Neural crest cell (in vitro differentiated cells): ENCODE measurements at places on chromosomes 3 and 15. TPM values are rescaled to one million over a fixed set of nuclear protein-coding genes. Genes with fewer than 3 reads are reported as not detected.

DNA sequence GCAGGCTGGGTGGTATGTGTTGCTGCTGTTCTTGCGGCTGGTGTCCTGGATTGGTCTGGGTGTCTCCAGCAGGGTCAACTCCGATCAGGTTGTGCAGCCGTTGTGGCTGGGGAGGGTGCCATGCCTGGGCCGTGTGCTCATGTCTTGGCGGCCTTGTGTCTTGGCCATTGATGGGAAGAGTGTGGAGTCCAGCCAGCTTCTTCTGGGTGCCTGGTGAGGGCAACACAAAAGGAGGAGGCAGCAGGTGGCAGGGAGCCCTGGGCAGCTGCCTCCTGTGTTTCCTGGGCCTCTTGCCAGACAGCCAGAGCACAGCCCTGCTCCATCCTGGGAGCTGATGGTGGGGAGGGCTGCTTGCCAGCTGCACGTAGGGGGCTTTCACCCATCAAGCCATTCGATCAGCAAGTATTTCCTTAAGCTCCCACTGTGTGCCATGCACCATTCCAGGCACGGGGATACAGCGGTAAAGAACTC, 4.3 kb downstream of the CHAC1 start:
- H3K27ac ChIP-seq, result no peak overlapping the region
- H3K4me1 ChIP-seq, result peaks cover 33% of the 10 kb centered on the region
- no peak for DNase-seq
- H3K36me3 ChIP-seq, result no peaks in the 10 kb centered on the region
- peaks cover 8% of the 10 kb centered on the region for H3K27me3 ChIP-seq

GRCh38 chr15:48671103-48672022, 25.9 kb upstream of the FBN1 start:
- no peak for DNase-seq
- no peaks in the 10 kb centered on the region for H3K27me3 ChIP-seq
- no peaks in the 10 kb centered on the region for H3K36me3 ChIP-seq
- H3K4me1 ChIP-seq, result no peaks in the 10 kb centered on the region
- H3K27ac ChIP-seq, result no peak overlapping the region
- no peak overlapping the region for H3K4me3 ChIP-seq

DNA sequence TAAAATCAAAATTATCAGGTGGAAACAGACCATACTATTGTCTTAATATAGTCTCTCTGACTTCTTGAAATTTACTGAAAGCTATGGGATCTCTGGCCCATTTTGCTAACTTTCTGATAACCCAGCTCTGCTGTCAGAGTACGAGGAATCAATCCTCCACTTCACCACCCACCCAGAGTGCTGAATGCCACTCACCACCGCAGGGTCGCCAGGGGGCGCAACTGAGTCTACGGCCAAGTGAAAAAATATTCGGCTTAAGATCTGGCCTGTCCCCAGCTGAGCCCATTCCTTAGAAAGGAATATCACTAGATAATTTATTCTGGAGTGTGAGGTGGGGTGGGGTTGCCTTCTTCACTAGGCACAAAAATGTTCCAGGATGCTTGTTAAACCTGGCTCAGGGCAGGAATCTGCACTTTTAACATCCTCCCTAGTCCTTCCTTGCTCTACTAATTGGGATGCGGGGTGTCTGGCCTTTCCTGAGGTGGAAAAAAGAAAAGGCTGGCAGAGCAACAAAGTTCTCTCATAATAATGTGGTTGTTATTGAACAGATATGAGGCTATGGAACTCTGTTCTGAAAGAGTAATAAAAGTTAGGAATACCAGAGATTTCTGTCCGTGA, 520.6 kb downstream of the MFSD1 start:
- H3K4me1 ChIP-seq, result peaks cover 14% of the 10 kb centered on the region
- H3K4me3 ChIP-seq, result no peak overlapping the region
- H3K36me3 ChIP-seq, result no peaks in the 10 kb centered on the region
- peak; percentile 59 for DNase-seq
- H3K27me3 ChIP-seq, result no peaks in the 10 kb centered on the region
- no peak overlapping the region for H3K27ac ChIP-seq

Gene GHSR
- total RNA-seq, result not detected in 2 replicates

Gene CKMT1A
- 4.9 and 5.3 TPM in 2 replicates for total RNA-seq

Gene MEGF11
- total RNA-seq, result 0.49 and 1.0 TPM in 2 replicates

Gene GRIP2
- total RNA-seq, result 3.2 and 3.6 TPM in 2 replicates
